ENCODE measurements at places on chromosomes 7 and 10.

DNA sequence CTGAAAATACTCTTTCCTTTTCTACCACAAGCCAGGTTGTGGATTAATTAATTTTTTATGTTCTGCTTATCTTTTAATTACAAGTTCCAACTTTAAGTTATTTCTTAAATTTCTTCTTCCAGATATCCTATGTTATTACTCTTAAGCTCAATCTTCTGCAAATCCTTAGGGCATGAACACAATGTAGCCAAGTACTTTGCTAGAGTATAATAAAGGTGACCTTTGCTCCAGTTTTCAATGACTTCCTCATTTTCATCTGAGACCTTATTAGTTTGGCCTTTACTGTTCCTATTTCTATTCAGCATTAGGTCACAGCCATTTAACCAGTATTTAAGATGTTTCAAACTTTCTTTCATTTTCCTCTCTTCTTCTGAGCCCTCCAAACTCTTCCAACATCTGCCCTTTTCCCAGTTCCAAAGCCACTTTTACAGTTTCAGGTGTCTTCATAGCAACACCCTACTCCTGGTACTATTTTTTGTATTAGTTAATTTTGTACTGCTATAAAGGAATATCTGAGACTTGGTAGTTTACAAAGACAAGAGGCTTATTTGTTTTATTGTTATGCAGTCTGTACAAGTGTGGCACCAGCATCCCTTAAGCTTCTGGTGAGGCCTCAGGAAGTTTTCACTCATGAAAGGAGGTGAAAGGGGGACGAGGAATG, 886.2 kb upstream of the GHITM start:
- peaks cover 4% of the 10 kb centered on the region for H3K36me3 ChIP-seq
- H3K4me3 ChIP-seq = no peak overlapping the region
- H3K4me1 ChIP-seq = no peaks in the 10 kb centered on the region

DNA sequence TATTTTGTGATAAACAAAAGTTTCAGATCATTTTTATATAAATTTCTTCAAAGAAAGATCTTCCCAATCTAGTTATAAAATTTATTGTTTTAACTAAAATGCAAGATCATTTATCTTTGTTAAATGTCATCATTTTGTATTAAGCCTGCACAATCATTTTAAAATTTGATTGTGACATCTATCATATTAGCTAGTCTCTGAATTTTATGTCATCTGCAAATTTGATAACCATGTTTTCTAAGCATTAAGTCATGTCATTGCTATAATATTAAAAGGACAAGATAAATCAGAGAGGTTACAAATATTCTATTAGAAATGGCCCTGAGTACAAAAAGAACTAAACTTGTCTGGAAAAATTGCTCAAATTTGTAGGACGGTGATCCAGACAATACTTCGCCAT, 175.9 kb downstream of the PTN start:
- H3K27ac ChIP-seq = no peak overlapping the region
- no peak for DNase-seq
- peaks cover 3% of the 10 kb centered on the region for H3K36me3 ChIP-seq
- peaks cover 14% of the 10 kb centered on the region for H3K4me1 ChIP-seq
- H3K4me3 ChIP-seq = no peak overlapping the region
- H3K27me3 ChIP-seq = no peaks in the 10 kb centered on the region

- H3K27ac ChIP-seq = no peak overlapping the region
- H3K27me3 ChIP-seq = no peaks in the 10 kb centered on the region
- DNase-seq = no peak
- no peak overlapping the region for H3K4me3 ChIP-seq
- H3K4me1 ChIP-seq = peaks cover 28% of the 10 kb centered on the region
- H3K36me3 ChIP-seq = no peaks in the 10 kb centered on the region
Measured at GRCh38 chr7:111138193-111138569, 47.3 kb downstream of the LRRN3 start.

- no peaks in the 10 kb centered on the region for H3K4me1 ChIP-seq
- no peak for DNase-seq
- no peak overlapping the region for H3K4me3 ChIP-seq
- H3K27me3 ChIP-seq = no peaks in the 10 kb centered on the region
- no peak overlapping the region for H3K27ac ChIP-seq
Measured at GRCh38 chr7:144378651-144379050, 23.4 kb downstream of the ARHGEF5 start.

DNA sequence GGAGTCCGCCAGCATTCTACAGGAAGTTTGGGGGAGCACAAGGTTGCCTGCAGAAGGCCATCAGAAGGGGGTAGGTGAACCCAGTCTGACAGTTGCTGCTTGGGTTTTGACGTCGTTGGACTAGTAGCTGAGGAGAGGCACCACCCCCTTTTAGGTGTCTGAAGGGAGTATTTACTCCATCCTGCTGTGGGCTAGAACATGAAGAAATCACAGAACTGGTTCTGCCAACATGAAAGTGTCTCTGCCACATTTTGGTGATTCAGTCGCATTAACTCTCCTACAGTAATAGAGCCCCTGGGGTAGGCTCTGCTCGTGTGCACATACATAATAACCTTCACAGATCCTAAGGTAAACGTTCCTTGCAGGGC, 834 bp upstream of the TRIL start:
- DNase-seq = no peak
- H3K27me3 ChIP-seq = peaks cover 20% of the 10 kb centered on the region
- no peaks in the 10 kb centered on the region for H3K36me3 ChIP-seq
- peaks cover 31% of the 10 kb centered on the region for H3K4me1 ChIP-seq
- peak overlapping the region; percentile 78 for H3K27ac ChIP-seq

- peaks cover 4% of the 10 kb centered on the region for H3K4me1 ChIP-seq
- no peak overlapping the region for H3K27ac ChIP-seq
- no peaks in the 10 kb centered on the region for H3K27me3 ChIP-seq
- no peak for DNase-seq
Measured at GRCh38 chr7:46162609-46163008, 241.5 kb upstream of the IGFBP3 start.

- no peak overlapping the region for H3K4me3 ChIP-seq
- H3K27me3 ChIP-seq = peaks cover 78% of the 10 kb centered on the region
- H3K27ac ChIP-seq = no peak overlapping the region
- H3K36me3 ChIP-seq = no peaks in the 10 kb centered on the region
- peaks cover 13% of the 10 kb centered on the region for H3K4me1 ChIP-seq
- DNase-seq = no peak
Measured at GRCh38 chr7:88761779-88762178, 2.3 kb downstream of the ZNF804B start.

- peak overlapping the region; percentile 13 for H3K4me3 ChIP-seq
- H3K27me3 ChIP-seq = no peaks in the 10 kb centered on the region
- H3K4me1 ChIP-seq = peaks cover 45% of the 10 kb centered on the region
- H3K36me3 ChIP-seq = peaks cover 5% of the 10 kb centered on the region
- H3K27ac ChIP-seq = peak overlapping the region; percentile 71
Measured at GRCh38 chr10:125037145-125037877, 95.4 kb downstream of the ZRANB1 start.

GRCh38 chr7:99493823-99494222, 6.3 kb downstream of the ZNF394 start:
- H3K4me1 ChIP-seq = peaks cover 14% of the 10 kb centered on the region
- no peak overlapping the region for H3K4me3 ChIP-seq
- peaks cover 42% of the 10 kb centered on the region for H3K36me3 ChIP-seq
- H3K27me3 ChIP-seq = no peaks in the 10 kb centered on the region

GRCh38 chr10:122239578-122240257, 31.4 kb upstream of the BTBD16 start:
- DNase-seq = no peak
- no peak overlapping the region for H3K4me3 ChIP-seq
- H3K4me1 ChIP-seq = peaks cover 6% of the 10 kb centered on the region
- peaks cover 24% of the 10 kb centered on the region for H3K36me3 ChIP-seq
- H3K27ac ChIP-seq = no peak overlapping the region

GRCh38 chr7:120783273-120783672, 74.7 kb downstream of the TSPAN12 start:
- no peak overlapping the region for H3K27ac ChIP-seq
- DNase-seq = no peak
- H3K4me3 ChIP-seq = no peak overlapping the region
- no peaks in the 10 kb centered on the region for H3K27me3 ChIP-seq
- H3K4me1 ChIP-seq = peaks cover 4% of the 10 kb centered on the region
- H3K36me3 ChIP-seq = no peaks in the 10 kb centered on the region

DNA sequence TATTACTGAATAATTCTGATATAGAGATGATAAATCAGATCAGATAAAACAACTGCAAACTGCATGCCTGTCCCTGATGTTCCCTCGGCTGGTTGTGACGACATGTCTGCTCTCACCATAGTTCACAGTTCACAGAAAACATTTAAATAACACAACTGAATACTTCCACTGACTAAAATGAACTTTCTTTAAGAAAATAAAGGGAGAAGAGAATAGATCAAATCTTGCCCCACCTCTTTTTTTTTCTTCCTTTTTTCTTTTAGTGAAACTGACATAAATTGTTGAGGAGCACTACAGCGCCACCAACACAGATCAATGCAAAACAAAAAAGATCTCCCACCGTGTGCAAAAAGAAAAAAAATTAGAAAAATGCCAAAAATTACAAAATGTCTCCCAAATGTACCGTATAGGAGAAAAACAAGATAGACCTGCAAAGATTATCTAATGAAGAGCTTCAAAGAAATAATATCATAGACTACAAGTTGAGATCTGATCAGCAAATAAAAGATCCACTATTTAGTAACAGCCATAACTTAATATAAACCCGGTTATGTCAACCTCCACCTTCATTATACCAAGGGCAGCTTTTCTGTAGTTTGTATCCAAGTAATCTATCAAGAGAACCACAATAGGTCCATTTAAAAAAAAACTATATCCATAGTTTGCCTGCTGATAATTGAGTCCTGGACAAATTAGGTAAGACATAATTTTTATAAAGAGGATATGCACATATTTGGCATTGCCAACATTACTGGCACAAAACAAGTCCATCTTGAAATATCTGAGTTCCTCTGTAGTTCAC, 30.7 kb upstream of the EPC1 start:
- no peak overlapping the region for H3K27ac ChIP-seq
- no peak overlapping the region for H3K4me3 ChIP-seq
- no peak for DNase-seq
- H3K27me3 ChIP-seq = no peaks in the 10 kb centered on the region
- H3K36me3 ChIP-seq = peaks cover 4% of the 10 kb centered on the region

GRCh38 chr7:45610019-45610418, 35.9 kb downstream of the ADCY1 start:
- no peaks in the 10 kb centered on the region for H3K4me1 ChIP-seq
- H3K27me3 ChIP-seq = no peaks in the 10 kb centered on the region

GRCh38 chr10:48694371-48695030, 9.8 kb downstream of the WDFY4 start:
- no peaks in the 10 kb centered on the region for H3K27me3 ChIP-seq
- DNase-seq = no peak
- no peaks in the 10 kb centered on the region for H3K4me1 ChIP-seq
- H3K27ac ChIP-seq = no peak overlapping the region

DNA sequence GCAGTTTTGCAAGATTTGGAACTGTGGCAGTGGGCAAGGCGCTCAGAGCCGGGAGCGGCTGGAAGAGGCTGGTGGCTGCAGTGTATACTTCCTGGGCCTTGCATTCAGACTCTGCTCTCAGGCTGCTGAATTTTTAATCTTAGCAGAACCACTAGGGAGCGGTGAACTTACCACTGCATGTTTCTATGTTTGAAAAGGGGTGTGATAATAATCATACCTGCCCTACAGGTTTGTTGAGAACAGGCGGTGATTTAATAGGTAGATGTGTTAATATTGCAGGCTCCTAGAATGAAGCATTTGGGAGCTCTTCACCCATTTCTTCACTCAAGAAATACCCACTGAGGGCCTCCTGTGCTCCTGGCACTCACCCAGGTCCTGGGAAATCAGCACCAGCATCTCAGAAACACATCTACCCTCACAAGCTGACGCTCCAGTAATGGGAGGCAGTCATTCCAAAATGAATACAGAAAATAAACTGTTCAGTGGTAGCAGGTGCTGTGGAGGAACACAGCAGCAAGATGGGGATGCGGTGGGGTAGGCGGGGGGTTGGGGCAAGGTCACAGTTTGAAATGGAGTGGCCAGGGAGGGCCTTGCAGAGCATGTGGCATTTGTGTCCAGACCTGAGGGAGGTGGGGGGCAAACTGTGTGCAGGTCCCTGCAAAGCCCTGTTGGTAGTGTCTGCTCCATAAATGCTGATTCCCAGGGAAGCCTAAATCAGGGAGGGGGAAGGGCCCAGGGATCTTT, 41.0 kb downstream of the VWA2 start:
- no peak overlapping the region for H3K4me3 ChIP-seq
- no peaks in the 10 kb centered on the region for H3K36me3 ChIP-seq
- H3K27me3 ChIP-seq = no peaks in the 10 kb centered on the region
- no peak for DNase-seq
- no peaks in the 10 kb centered on the region for H3K4me1 ChIP-seq

DNA sequence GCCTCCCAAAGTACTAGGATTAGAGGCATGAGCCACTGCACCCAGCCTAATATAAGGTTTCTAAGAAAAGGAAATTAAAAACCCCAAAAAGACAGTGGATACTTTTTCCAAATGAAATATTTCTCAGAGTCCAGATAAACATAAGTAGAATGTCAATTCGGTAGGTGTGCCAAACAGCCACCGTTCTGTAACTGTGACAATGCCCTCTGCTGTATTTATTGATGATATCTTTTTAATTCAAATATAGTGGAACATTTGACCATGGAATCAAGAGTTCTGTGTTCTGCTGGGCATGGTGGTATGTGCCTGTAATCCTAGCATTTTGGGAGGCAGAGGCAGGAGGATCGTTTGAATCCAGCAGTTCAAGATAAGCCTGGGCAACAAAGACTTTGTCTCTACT, 28.8 kb upstream of the ZRANB1 start:
- peak overlapping the region; percentile 64 for H3K4me3 ChIP-seq
- H3K36me3 ChIP-seq = no peaks in the 10 kb centered on the region
- no peak overlapping the region for H3K27ac ChIP-seq
- peaks cover 18% of the 10 kb centered on the region for H3K27me3 ChIP-seq

- no peak for DNase-seq
- no peaks in the 10 kb centered on the region for H3K36me3 ChIP-seq
- no peak overlapping the region for H3K27ac ChIP-seq
- H3K27me3 ChIP-seq = no peaks in the 10 kb centered on the region
- no peak overlapping the region for H3K4me3 ChIP-seq
- peaks cover 13% of the 10 kb centered on the region for H3K4me1 ChIP-seq
Measured at GRCh38 chr7:117809958-117810357, 63.3 kb downstream of the CTTNBP2 start.

GRCh38 chr7:26593393-26593792, 271.0 kb downstream of the SKAP2 start:
- no peak overlapping the region for H3K4me3 ChIP-seq
- no peak for DNase-seq
- no peaks in the 10 kb centered on the region for H3K36me3 ChIP-seq
- H3K27ac ChIP-seq = no peak overlapping the region
- H3K27me3 ChIP-seq = peaks cover 9% of the 10 kb centered on the region

GRCh38 chr7:22551768-22552513, 52.0 kb upstream of the STEAP1B start:
- peaks cover 11% of the 10 kb centered on the region for H3K4me1 ChIP-seq
- no peak for DNase-seq
- H3K27ac ChIP-seq = no peak overlapping the region
- no peaks in the 10 kb centered on the region for H3K36me3 ChIP-seq
- H3K27me3 ChIP-seq = peaks cover 54% of the 10 kb centered on the region
